Activated CD4-positive, alpha-beta memory T cell treated with anti-CD3 and anti-CD28 coated beads, Interleukin-2, amount 10 ng/mL, durations not matched to agents 7 days and 5 days (primary cell): ENCODE measurements at places on chromosomes 3 and 15.

DNA sequence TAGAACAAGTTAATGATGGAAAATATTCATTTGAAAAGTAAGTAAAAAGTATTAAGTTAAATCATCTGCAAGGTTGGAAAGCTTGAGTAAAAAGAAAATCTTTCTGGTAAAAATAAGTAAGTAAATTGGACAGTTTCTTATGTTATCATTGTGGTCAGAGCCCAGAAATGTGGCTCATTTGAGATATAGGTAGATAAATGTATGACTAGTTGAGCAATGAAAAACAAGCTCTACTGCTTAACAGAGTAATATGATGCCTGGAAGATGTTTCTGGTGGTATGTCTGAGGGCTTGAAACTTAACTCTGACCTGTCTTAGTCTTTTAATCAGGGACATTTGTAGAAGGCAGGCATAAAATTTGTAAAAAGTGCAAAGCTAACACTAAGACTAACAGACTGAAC is 444.0 kb downstream of the MFSD1 start:
- no peak overlapping the region for H3K4me3 ChIP-seq
- H3K27me3 ChIP-seq: no peaks in the 10 kb centered on the region
- DNase-seq: no peak

DNA sequence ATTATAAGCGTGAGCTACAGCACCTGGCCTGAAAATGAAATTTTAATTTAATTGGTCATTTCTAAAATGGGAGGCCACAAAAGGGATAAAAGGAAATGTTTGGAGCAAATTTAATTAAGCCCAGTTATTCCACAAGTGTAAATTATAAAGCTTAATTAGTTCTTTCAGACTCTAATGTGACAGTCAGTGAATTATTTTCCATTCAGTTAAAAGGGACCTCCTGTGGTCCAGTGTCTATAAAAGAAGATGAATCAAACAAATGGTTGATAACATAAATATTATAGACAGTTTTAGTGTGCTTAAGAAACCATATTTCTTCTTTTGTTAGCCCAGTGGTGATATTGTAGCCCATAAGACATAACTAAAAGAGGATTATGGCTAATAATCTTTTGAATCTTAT is 66.4 kb downstream of the CNOT10 start:
- no peak overlapping the region for H3K27ac ChIP-seq
- no peak overlapping the region for H3K4me3 ChIP-seq
- no peak for DNase-seq
- H3K36me3 ChIP-seq: peaks cover 11% of the 10 kb centered on the region
- no peaks in the 10 kb centered on the region for H3K27me3 ChIP-seq

- H3K27ac ChIP-seq: no peak overlapping the region
- H3K27me3 ChIP-seq: no peaks in the 10 kb centered on the region
- H3K36me3 ChIP-seq: no peaks in the 10 kb centered on the region
- no peaks in the 10 kb centered on the region for H3K4me1 ChIP-seq
Observed at GRCh38 chr3:181212271-181212670, 222.7 kb upstream of the DNAJC19 start.

DNA sequence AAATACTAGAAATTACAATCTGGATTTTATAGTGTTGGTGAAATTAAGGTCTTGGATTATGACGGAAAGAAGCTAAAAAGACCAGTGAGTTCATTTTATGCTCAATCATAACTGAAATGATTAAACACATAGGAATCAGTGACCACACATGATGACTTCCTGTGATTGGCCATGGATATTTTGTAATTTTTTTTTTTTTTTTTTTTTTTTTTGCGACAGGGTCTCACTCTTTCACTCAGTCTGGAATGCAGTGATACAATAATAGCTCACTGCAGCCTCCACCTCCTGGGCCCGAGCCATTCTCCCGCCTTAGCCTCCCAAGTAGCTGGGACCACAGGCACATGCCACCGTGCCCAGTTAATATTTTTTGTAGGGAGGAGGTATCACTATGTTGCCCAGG is 47.4 kb downstream of the PAQR5 start:
- H3K36me3 ChIP-seq: no peaks in the 10 kb centered on the region
- H3K27me3 ChIP-seq: peaks cover 9% of the 10 kb centered on the region

- no peak overlapping the region for H3K4me3 ChIP-seq
- no peaks in the 10 kb centered on the region for H3K36me3 ChIP-seq
Observed at GRCh38 chr3:123767009-123767372, 117.1 kb downstream of the MYLK start.

DNA sequence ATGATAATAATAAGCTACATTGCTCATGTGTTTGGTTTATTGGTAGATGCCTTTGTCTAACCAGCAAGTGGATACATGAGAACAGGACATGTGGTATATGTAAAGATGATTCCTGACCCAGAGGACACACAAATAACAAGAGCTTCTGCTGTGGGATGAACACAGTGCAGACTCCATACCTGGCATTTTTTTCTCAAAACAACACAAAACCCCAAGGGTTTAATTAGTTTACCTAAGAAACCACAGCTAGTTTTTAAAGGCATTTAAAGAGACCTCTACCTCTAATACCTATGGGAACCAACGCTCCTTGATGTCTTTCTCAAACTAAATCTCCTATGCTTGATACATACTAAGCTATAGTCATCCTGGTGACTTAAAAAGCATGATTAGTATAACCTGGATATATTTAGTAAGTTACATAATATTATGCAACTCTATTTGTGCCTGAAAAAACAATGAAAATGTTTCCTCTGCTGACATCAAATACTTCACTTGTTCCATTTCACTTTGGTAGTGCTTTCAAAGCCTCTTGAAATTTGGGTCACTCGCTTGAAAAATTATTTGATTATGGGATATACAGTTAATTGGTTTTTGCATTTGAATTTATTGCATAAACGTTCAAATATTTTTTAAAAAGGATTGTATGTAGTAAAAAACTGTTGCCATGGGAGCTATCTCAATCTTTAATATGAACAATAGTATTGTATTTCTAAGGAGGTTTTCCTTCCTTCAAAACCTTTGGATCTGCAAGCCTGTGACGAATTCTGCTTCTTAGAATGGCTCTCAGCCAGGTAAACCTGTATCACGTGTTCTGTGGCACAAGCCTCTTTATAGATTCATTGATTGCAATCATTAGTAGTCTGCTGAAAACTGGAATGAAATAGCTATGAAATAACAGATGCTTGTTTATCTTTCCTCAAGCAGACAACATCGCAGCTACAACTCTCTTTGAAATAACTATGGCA is 233.0 kb upstream of the KCNMB2 start:
- no peak for DNase-seq
- H3K36me3 ChIP-seq: no peaks in the 10 kb centered on the region
- H3K27me3 ChIP-seq: no peaks in the 10 kb centered on the region
- no peak overlapping the region for H3K27ac ChIP-seq
- no peak overlapping the region for H3K4me3 ChIP-seq

- peaks cover 33% of the 10 kb centered on the region for H3K36me3 ChIP-seq
- no peaks in the 10 kb centered on the region for H3K27me3 ChIP-seq
- peaks cover 50% of the 10 kb centered on the region for H3K4me1 ChIP-seq
- H3K4me3 ChIP-seq: no peak overlapping the region
- peak overlapping the region; percentile 83 for H3K27ac ChIP-seq
Observed at GRCh38 chr3:172087602-172088580, 48.5 kb downstream of the FNDC3B start.
